ENCODE measurements at places on chromosomes 6 and 20. TPM values are rescaled to one million over a fixed set of nuclear protein-coding genes. Genes with fewer than 3 reads are reported as not detected.

Gene NPBWR2
- total RNA-seq = not detected

DNA sequence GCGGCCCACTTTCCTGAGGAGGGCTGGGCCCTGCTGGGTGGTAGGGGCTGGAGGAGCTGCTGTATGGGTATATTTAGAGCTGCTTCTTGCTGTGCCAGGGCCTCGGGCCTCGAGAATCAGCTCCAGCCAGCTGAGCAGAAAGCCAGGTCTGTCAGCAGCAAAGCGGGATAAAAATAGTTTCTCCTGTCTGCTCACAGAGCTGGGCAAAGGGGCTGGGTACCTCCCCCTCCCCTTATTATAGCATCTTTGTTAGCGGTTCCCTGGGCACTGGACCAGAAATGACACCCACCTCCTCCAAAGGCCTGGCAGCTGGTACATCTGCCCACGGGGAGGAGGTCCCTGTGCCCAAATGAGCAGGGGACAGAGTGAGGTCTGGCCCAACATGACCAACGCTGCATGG is 6.0 kb downstream of the SCRT2 start:
- DNase-seq = no peak

DNA sequence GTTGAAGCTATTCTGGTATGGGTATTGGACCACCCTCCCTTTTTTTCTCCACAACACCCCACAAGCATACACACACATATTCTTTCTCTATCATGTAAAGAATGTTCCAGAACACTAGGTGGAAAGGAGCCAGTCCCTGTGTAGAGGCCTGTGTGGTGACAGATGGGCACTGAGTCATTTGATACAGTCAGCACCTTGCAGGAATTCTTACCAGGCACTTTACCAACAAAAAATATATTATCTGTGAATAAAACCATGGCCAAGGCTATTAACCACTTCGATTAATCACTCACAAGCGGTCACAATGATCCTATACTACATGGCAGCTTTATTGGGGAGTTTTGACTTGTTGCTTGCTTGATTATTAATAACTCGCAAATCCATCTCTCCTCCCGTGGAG is 149.5 kb downstream of the BFSP1 start:
- DNase-seq = no peak

DNA sequence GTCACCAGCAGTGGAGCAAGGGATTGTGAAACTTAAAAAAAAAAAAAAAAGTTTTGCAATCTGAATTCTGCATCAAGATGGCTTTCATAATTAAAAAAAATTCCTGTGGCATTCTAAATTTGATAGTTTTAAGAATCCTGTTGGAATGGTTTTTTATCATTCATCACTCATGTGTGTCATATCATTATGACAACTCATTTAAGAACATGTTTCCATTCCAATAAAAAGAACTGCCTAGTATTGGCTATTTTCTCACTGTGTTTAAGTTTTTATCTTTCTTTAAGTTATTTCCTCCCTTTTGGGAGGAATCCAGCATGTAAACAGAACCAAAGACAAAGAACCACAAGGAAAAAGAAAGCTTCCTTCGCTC is 26.2 kb upstream of the RHAG start:
- no peak for DNase-seq

DNA sequence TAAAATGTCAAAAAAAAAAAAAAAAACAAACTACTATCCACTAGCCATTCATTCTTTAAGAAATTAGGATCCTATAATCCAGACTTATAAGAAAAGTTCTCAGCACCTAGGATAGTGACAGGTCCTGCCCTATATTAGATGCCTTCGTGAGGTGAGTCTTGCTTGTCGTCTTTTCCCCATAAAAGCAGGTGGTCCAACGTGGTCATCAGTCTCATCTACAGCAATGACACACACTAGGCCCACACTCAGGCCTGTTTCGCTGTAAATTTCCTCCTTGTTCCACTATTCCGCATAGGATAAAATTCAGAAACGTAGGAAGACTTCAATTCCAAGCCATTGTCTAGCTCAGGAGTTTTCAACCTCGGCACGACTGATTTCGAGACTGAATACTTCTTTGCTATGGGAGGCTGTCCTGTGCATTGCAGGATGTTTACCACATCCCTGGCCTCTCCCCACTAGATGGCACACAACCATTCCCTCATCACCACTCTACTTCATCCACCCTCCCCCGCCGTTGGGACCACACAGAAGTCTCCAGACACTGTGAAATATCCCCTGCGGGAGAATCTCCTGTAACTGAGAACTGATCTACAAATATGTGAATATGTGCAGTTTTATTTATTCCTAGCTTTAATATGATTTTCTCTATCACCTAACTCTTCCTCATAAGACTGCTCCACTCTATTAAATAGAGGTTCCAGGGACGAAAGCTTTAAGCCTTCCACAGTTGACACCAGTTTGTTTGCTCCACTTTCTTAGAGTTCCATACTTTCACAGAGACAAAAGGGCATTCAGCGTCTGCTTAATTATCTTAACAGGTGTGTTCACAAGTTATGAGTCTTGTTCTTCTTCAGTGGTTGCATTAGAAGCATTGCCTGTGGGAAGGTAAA is 346.3 kb downstream of the BMP2 start:
- DNase-seq = peak; percentile 5

DNA sequence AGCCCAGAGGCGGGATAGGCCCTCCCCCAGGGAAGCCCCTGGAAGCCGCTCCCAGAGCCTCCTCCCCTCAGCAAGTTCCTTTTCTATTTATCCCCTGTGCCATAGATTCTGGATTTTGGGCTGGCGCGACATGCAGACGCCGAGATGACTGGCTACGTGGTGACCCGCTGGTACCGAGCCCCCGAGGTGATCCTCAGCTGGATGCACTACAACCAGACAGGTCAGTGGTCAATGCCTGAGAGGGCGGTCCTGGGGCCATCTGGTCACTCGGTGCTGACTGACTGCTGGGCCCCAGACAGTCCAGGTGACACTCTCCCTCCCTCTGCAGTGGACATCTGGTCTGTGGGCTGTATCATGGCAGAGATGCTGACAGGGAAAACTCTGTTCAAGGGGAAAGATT is 6.2 kb downstream of the MAPK13 start:
- DNase-seq = no peak
